ENCODE measurements at places on chromosomes 13 and 19.

- no peak for DNase-seq
These were observed 179.2 kb upstream of the ZNF507 start for GRCh38 chr19:32166238-32166637.

GRCh38 chr19:45863840-45864628 lies at the start of gene FOXA3:
TSS of gene FOXA3 (plus strand) at chr19:45864326. CDS start at chr19:45864457, 131 bp downstream.
- DNase-seq, result peak; percentile 30

GRCh38 chr19:46875234-46875633 lies 14.4 kb downstream of the ARHGAP35 start:
- no peak for DNase-seq

DNA sequence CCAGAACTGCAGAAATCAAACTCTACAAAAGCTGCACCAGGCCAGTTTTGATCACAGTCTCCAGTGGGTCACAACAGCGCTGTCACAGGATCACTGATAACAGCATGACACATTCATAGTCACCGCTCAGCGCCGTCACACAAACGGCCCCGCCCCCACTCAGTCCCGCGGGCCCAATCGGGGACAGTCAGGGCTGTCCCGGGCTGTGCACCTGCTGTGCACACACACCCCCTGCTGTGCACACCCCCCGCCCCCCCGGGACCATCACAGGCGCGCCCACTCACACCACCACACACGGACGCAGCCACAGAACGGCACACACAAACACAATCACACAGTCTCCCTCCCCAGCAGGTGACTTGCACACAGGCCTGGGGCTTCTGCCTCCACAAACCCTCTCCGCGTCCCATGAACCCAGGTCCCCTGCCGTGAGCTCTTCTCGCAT lies 435 bp upstream of the ZNF382 start:
- peak; percentile 74 for DNase-seq

- DNase-seq, result no peak
These were observed 471 bp upstream of the ERVK3-1 start for GRCh38 chr19:58304748-58305064.

GRCh38 chr13:34257966-34258365 lies 440.0 kb downstream of the RFC3 start:
- no peak for DNase-seq

GRCh38 chr13:20553311-20553710 lies 13.6 kb upstream of the IFT88 start:
- no peak for DNase-seq

DNA sequence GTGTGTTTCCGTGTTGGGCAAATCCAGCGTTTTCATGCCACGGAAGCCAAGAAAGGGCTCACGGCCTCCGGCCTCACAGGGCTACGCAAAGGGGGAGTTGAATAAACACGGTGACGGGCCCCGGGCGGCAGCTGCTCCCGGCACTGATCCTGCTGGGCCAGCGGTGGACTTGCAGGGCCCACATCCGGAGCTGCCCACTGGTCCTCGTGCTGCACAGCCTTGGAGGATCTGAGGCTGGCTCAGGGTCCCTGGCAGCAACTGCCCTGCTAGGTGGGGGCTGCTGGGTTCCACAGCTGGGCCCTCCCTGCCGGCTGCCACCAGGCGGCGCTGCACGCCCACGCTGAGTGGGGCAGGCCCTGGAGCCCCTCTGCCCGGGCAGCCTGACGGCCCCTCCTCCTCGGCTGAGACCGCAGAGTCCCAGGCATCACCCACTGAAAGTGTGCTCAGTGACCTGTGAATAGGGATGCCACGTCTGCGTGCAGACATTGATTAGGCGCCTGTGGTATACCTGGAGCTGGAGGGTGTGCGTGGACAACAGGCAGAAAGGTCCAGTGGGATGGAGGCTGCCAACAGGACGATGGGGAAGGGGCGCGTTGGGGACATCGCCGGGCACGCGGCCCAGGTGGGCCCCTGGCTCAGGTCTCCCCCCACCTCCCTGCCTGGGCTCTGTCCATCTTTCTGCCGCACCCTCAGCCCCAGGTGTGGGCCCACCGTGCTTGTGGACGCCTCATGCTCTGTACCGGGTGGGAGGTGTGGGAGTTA lies 5.3 kb upstream of the HCN2 start:
- peak; percentile 47 for DNase-seq

DNA sequence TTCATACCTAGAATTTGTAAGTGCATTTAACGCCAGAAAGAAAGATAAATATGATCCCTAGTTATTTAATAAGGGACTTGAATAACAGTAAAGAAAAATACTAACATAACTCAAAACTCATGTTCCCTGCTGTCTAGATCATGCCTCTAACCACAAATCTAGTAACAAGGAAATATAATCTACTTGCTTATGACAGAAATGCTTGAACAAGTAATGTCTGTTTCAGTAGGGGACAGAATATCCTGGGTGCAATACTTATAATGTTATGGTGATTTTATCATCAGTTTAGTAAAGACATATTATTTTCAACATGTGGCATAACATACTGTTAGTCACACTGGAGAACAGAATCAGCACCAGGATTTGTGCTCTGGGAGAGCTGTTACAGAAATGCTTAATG lies 861.9 kb upstream of the SLITRK1 start:
- DNase-seq, result no peak

DNA sequence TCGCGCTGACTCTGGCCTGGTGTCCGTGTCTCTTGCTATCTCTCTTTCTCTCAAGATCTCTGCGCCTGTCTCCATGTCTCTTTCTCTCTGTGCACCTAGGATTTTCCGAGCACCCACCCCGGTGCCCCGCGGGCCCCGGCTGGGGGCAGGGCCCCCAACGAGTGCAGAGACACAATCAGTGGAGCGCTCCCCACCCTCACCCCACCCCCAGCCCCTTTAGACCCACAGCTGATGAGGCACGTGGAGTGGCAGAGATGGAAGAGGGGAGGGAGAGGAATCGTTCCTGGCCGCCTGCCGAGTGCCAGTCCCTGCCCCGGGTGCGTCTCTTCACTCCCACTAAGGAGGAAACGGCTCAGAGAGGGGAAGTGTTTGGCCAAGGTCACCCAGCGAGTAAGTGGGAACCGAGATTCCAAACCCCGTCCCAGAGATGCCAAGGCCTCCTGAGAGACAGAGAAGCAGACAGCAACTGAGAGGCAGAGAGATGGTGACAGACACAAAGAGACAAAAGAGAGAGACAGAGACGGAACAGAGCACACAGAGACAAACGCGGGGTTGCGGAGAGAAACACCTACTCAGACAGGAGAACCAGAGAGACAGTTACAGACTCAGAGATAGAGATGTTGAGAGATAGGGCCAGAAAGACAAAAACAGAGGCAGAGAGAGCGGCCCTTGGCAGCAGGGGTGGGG lies 626 bp upstream of the BCL3 start:
- no peak for DNase-seq

GRCh38 chr19:50812474-50812873 lies 11.1 kb downstream of the KLK1 start:
- DNase-seq, result no peak
